Urinary bladder (tissue), 4 donors: ENCODE measurements at places on chromosomes 5 and 9.

DNA sequence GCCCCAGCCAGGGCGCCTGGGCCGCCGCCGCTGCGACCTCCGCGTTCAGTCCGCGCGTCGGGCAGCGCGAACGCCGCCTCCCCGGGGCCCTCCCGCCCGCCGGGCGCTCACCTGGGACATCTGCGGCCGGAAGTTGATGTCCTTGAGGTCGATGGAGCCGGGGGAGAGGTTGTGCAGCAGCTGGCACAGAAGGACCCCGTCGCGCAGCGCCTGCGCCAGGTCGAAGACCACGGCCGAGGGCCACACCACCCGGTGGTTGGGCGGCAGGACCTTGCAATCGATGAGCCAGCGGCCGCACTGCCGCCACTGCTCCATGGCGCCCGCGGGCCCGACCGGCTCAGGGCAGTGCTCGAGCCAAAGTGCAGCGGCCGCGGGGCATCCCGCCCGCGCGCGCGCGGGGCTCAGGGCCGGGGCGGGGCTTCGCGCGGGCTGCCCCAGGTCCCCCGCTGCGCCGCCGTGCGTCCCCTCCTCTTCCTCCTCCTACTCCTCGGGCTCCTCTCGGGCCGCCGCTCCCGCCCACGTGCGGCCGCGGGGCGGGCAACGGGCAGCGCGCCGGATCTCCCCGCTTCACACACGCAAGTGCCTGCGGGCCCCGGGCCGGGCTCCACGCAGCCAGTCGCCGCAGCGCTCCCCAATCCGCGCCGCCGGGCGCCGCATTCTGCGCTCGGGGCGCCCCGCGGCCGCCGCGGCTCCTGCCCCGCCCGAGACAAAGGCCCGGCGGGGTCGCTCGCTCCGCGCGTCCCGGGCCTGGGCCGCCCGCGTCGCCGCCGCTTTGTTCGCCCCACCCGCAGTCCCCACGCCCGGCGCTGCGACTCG is at the start of gene VAV2:
TSS of gene VAV2 (minus strand) at position 361 of the 816 bp plus-strand sequence. CDS start at position 315, 46 bp downstream.
- no peak for DNase-seq

DNA sequence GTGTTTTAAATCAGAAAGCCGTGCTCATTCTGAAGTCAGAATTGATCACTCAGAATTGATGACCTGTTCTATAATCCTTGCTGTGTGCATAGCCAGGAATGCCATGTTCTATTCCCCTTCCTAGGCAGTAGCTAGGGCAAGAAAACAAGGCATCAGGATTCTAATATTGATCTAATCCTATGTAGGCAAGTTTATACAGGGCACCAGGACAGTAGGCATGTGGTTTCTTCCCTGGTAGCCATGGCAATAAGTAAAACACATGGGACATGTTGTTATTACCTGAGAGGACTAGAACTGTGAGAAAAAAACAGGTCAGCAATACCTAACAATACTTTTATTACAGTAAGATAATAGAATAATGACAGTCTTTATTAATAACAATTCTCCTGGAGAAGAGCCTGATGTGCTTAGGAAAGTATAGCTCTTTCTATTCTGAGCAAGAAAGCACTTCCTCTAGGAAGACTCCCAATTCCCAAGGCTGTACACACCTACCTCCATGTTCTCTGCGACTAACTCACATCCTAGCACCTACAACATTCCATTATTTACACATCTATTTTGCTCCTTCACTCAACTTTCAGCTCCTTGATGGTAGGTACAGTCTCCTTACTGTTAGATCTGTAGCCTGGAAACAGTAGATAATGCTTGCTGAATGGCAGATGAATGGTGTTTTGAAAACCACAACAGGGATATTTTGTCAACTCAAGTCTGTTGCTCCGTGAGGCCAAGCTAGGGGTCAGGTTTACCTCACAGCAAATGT is 70.8 kb downstream of the STX17 start:
- DNase-seq, result no peak

DNA sequence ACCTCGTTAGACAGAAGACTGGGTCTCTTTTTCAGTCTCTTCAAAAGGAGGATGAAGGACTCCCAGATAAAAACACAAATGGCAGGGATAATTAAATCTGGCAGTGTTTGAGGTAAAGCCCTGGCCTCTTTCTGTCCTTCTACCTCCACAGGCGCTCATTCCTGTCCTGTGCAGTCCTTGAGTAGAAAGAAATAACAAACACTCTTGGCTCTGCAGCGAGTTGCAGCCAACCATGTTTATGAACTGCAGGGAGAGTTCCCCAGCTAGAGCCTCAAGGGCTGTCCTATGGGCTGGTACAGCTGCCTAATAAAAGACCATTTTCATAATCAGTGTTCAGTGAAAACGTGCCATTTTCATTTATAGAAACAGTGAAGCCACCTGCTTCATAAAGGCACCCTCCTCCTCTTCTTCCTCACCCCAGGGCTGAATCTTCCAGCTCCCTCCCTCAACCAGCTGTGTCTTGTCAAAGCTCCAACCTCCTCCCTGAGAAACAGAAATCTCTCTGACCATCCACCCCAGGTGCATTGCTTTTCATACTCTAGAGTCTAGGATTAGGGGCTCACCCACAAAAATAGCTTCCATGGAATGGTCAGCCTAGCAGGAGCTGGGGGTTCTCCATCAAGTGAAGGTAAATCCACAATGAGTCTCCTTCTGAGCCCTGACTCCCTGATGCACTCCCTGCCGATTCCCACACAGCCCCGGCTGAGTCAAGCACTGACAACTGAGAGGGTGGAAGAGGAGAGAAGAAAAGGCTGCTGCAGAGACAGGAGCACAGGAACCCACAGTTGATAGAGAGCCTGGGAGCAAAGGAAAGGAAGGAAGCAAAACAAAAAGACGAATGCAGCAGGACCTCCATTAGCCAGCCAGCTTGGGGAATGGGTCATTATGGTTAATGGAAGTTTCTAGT is 150.7 kb downstream of the CMYA5 start:
- no peak for DNase-seq

DNA sequence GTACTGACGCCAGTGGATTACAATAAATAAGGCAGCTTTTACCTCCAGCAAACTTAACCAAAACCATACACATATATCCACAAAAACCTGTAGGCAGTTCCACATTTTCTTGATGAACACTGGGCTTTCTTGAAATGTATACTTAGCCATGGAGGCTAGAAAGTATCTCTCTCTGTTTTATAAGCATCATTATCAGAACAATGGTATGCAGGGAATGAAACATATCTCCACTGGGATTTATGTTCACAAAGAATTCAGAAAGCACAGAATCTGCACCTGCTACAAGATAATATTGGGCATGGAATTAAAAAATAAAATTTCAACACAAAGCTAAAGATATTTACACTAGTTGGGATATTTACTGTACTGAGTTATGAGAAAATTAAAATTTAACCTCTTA is 126.1 kb upstream of the RASA1 start:
- no peak for DNase-seq

- no peak for DNase-seq
Observed at GRCh38 chr5:36743891-36744772, 132.4 kb upstream of the NIPBL start.

- no peak for DNase-seq
Observed at GRCh38 chr9:100351508-100351907, 1.2 kb downstream of the TEX10 start.

DNA sequence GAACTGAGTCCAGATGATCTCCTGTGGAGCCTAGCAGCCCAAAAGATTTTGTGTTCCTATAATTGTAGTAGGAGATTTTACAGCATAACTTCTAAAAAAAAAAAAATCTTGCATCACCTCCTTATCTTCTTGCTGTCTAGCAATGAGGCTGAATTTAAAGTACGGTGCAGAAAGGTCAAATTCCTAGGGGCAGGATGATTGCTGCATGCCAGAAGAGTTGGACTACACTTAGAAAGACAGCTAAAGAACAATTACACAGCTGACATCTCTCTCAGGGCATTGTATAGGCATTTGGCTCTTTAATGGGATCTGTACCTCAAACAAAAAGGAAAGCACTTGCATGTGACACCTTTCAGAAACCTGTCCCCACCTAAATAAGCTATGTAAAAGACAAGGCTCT is 443.2 kb downstream of the HCN1 start:
- DNase-seq, result no peak

DNA sequence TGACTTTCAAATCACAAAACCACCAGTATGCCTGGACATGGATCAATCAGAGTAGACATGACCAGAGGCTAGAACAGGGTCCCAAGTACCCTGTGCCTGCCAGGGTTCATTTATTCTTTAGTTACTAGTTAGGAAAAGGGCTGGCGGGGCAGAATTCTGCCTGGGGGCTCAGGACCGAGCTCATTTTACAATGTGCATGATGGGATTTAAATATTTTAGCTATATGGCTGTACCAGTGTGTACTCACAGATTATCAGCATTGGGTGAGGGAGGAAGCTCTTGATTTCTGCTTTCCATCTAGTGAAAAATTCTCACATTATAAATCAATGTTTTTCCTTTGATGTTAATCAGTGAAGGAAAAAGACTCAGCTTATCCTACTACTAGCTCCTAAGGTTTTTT is 1511.1 kb downstream of the EFNA5 start:
- DNase-seq, result no peak

- no peak for DNase-seq
Observed at GRCh38 chr5:131513780-131514179, 121.2 kb downstream of the RAPGEF6 start.

- DNase-seq, result no peak
Observed at GRCh38 chr5:31680528-31680927, 41.6 kb downstream of the PDZD2 start.

- DNase-seq, result no peak
Observed at GRCh38 chr9:95084254-95084934, 233.1 kb downstream of the FANCC start.

- DNase-seq, result no peak
Observed at GRCh38 chr5:26104175-26104574, 934.2 kb downstream of the CDH9 start.

DNA sequence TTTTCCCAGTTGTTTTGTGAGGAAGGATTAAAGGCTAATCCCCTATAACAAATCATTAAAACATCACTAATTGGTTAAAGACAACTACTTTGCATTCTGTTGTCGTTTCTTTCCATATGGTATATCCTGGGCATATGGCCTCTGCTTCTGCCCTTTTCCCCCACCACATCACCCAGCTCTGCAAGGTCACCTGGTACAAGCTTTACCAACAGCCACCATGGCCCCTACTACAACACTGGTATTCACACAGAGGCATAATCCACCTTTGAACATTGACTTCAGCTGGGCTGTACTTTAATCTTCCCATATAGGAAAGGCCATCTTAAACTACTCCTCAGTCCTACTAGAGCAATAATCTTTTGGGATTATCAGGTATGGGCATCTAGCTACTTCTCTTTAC is 866.1 kb downstream of the TLE4 start:
- DNase-seq, result no peak
